ENCODE measurements at places on chromosomes 3 and 15.
A peak's percentile ranks its signal among the peaks of the same experiment; 100 is the strongest.

- DNase-seq = no peak
These were observed 1.7 kb upstream of the STAB1 start for GRCh38 chr3:52493232-52494017.

- DNase-seq = no peak
These were observed 17.8 kb upstream of the ABHD2 start for GRCh38 chr15:89070197-89071124.

GRCh38 chr3:181735911-181736310 is 24.2 kb downstream of the SOX2 start:
- DNase-seq = no peak

- DNase-seq = no peak
These were observed 1501.6 kb downstream of the OTOL1 start for GRCh38 chr3:162998205-162998604.

DNA sequence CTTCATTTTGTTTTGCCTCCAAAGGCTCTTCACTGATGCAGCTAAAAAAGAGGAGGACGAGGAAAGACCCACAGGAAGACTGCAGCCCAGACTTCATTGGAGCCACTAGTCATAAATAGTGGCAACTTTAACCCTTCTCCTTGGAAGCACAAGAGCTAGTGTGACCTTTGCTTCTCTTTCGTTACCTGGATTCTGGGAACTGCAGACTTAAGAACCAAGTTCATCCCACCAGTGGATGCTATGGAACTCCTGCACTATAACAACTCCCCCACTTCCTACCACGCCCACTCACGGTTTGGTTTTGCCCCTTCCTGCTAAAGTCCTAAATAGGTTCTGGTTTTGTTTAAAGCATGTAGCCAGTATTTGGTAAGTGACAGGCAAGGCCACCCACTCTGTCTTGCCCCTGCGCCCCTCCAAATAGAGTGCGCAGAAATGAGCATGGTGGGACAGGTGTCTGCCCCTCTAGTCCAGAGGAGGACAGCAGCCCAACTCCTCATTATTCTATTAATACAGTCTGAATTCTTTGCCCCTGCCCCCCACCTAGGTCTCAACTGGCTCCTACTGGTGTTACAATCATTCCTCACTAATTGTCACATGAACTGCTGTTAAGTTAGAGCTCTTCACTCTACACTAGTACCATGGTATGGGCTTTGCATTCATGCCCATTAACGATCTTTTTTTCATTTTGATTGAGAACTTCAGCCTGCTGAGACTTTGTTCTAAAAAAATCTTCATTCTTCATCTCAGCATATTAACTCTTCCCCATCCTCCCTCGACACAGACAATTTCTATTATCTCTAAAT is 504.6 kb downstream of the FOXP1 start:
- DNase-seq = no peak

DNA sequence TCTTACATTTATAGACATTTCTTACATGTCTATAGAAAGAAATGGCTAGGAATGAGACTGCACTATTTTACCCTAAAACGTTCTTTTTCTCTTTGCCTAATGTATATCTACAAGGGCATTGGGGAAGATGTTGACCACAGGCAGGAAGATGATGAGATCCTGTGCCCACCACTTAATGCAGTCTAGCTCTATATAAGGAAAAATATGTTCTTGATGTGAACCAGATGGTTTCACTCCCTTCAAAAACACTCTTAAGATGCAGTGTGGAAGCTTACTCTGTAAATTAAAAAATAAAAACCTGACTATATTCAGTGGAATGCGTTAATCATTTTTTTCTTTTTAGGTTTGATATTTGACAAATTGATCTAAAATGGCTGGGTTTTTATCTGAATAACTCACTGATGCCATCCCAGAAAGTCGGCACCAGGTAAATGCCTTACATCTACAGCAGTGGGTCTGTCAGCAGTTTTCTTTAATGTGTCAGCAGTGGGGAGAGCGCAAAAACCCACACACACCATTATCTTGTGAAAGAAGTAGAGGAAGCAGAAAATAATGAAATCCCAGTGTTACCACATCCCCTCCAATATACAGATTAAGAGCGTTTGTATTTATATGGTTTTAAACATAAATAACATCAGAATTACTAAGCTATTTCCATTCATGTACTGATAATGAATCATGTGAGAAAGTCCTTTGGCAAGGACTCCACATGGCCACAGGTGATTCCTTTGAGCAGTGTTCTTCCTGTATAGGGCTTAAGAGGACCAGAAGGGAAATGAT is 10.1 kb downstream of the AGTR1 start:
- no peak for DNase-seq

DNA sequence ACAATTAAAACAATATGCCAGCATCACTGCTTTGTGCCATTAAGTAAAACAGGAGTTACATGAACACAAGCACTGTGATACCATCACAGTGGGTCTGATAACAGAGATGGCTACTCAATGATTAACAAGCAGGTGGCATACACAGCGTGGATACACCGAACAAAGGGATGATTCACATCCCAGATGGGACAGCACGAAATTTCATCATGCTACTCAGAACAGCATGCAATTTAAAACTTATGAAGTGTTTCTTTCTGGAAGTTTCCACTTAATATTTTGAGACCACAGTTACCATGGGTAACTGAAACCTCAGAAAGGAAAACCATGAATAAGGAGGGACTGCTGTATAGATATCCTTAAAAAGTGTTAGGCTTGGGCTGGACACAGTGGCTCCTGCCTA is 44.5 kb downstream of the SLC24A1 start:
- DNase-seq = no peak

DNA sequence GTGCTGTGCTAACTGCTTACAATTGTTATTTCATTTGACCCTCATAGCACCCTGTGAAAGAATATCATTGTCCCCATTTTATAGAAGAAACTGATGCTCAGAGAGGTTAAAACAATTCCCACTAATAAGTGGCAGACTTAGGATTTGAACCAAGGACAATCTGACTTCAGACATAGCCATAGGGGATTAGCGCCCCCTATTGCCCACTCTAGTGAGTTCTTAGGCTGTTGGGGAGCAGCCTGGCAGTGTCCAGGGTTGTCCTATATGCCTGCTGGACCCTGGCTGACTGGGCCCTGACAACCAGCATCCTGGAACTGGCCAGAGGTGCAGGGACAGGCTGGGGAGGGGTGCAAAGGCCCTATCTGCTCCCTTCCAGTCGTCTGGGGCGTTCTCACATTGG is 15.4 kb downstream of the DPH3 start:
- no peak for DNase-seq

DNA sequence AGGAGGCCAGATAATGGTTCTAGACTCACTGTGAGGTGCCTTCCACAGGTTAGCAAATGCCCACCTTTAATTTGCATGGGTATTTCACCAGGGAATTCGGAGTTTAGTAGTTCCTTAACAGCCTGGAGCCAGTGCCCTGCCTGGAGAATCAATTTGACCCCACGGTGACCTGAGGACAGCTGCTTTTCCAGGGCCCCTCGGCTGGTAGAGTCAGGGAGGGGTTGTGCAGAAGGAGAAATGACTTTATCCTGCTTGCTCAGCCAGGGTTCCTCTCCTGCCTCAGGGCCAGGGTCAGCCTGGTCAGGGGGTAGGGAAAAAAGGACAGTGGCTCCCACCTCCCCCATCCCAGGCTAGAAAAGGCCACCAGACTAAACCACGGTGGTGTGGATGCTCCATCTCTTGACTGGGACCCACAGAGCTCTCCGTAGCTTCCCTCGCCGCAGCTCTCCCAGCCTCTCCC is 12.0 kb downstream of the DLL4 start:
- DNase-seq = no peak

DNA sequence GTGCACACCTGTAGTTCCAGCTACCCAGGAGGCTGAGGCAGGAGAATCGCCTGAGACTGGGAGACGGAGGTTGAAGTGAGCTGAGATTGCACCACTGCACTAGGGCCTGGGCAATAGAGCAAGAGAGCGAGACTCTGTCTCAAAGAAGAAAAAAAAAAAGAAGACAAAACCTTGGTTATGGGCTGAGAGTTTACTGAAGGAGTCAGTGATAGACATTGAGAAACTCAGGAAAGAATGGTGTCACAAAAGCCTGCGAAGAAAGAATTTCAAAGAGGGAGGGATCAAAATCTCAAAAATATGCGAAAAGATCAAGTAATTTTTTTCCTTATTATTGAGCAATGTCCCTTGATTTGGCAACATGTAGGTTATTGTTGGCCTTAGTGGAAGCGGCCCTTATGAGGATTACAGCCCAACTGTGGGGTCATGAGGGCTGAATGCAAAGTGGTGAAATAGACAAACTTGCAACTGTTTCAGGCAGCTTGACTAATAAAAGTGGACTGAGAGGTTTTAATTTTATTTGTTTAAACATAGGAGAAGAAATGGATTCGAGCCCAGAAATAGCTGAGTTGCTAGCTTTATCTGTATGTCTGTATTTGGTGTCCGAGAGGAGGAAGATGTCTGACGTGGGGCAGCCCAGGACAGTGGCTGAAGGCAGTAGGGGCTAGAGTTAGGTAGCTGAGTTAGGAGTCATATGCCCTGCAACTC is 18.8 kb upstream of the CELF6 start:
- DNase-seq = no peak

DNA sequence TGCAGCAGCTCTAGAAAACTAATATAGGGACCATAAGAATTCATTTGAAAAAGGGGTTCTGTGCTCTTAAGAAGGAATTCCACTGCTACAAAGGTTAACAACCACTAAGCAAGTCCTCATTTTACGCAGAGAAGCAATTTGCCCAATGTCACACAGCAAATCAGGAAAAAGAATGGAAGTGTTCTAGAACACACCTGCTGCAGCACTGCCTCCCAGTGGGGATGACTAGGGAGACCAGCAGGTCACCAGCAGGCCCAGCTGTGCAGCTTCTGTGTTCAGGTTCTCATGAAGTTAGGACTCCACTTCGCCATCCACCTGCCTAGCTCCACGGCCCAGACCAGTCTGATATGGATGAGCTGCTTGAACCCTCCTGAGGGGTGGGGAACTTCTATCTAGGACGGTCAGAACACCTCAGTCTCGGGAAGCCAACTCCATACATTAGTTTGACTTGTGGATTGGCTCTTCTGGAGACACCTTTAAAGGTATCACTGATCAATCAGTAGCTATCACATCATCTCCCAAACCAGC is 18.6 kb downstream of the POMGNT2 start:
- no peak for DNase-seq

DNA sequence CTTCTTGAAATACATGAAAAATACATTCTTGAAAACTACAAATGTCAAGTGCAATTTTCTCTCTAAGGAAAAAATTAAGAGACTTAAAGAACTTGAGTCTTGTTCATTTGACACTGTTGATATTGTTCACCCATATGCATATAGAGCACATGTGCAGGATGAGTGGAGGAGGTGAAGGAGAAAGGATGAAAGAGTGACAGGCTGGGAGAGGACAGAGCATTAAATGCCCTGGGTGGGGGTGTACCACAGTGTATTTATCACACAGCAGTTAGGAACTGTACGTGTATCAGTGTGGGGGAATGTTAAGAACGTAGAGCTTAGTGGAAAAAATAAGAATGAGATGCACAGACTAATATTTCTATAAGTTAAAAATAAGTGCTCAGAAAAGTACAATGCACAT is 45.7 kb downstream of the CTDSPL start:
- no peak for DNase-seq

GRCh38 chr3:100427699-100428098 is 26.4 kb downstream of the LNP1 start:
- DNase-seq = peak; percentile 55
